ENCODE measurements at places on chromosomes 3 and 15. TPM values are rescaled to one million over a fixed set of nuclear protein-coding genes. Genes with fewer than 3 reads are reported as not detected.

PRSS50 gene
- total RNA-seq: 0.35 TPM

- no peaks in the 10 kb centered on the region for H3K4me1 ChIP-seq
- H3K27ac ChIP-seq: no peak overlapping the region
- H3K4me3 ChIP-seq: no peak overlapping the region
- H3K36me3 ChIP-seq: no peaks in the 10 kb centered on the region
- no peaks in the 10 kb centered on the region for H3K27me3 ChIP-seq
Measured at GRCh38 chr3:172210355-172210754, 171.0 kb downstream of the FNDC3B start.

DNA sequence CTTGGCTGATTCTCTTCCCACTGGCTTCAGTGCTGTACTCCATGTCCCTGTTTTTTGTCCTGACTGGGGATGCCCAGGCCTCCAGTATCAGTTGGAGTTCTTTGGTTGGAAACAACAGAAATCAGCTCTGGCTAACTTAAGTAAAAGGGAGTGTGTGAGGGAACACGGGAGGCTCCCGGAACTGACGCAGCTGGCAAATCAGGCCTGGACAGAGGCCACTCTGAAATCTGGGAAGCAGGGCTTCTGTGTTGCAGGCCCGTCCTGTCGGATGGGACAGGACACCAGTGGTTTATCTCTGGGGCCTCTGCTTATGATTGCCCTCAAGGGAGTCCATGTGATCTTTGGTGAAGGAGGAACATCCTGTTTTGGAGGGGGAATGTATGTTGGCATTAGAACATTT lies 124.3 kb downstream of the CHCHD6 start:
- no peaks in the 10 kb centered on the region for H3K27me3 ChIP-seq
- H3K4me3 ChIP-seq: no peak overlapping the region
- no peaks in the 10 kb centered on the region for H3K4me1 ChIP-seq
- no peak overlapping the region for H3K27ac ChIP-seq
- no peaks in the 10 kb centered on the region for H3K36me3 ChIP-seq
- DNase-seq: no peak

APOD gene
- total RNA-seq: 24.4 TPM

DNA sequence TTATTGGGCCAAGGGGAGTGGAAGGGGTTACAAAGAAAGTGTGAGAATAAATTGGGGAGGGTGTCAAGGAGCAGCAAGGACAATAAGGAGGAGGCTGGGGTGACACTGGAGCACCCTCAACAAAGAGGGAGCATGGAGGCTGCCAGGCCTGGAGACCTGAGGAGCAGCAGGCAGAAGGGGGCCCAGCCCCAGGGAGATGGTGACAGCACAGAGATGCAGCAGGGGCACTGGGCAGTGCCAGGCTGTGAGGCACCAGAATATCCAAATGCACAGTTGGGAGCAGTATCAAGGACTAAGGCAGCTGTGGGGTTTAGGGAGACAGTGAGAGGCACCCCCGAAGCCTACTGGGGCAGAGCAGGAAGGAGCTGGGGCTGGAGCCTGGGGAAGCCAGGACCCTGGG lies 19.4 kb upstream of the ALAS1 start:
- H3K27me3 ChIP-seq: no peaks in the 10 kb centered on the region
- H3K4me1 ChIP-seq: no peaks in the 10 kb centered on the region
- DNase-seq: no peak

USP50 gene
- 1.1 TPM for total RNA-seq

GRCh38 chr3:116093374-116093773 lies 351.9 kb downstream of the LSAMP start:
- H3K27ac ChIP-seq: no peak overlapping the region
- no peaks in the 10 kb centered on the region for H3K27me3 ChIP-seq
- no peak for DNase-seq
- no peaks in the 10 kb centered on the region for H3K4me1 ChIP-seq
- no peaks in the 10 kb centered on the region for H3K36me3 ChIP-seq
- H3K4me3 ChIP-seq: no peak overlapping the region

GRCh38 chr3:52228751-52229291 lies 3.4 kb upstream of the TLR9 start:
- DNase-seq: no peak
- H3K36me3 ChIP-seq: peaks cover 19% of the 10 kb centered on the region
- no peak overlapping the region for H3K27ac ChIP-seq
- H3K4me1 ChIP-seq: no peaks in the 10 kb centered on the region
- H3K27me3 ChIP-seq: no peaks in the 10 kb centered on the region
- no peak overlapping the region for H3K4me3 ChIP-seq

DNA sequence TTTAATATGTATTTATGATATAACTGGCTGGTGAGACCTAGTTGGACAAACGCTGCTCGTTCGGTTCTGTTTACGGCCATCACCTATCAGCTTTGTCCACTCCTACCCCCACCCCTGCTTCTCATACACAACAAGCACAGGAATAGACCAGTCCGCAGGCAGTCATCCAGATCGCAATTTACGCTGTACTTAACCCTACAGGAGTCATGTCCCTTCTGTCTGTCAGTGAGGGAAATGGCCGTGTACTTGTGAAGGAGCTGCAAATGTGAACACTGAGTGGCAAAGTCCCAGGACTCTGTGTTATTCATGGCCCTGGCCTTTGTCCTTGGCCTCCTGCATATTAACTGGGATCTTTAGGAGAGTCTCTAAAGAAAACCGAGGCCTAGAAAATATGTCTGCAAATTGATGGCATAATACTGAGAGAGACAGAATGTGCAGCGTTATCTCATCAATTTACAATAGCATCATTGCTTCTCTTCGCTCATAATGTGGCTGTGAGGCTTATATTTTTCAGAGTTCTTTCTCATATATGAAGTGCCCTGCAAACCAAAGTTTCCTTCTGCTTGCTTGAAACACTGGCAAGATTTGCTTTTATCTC lies 7.2 kb upstream of the ABHD10 start:
- no peaks in the 10 kb centered on the region for H3K36me3 ChIP-seq
- no peaks in the 10 kb centered on the region for H3K27me3 ChIP-seq
- peak overlapping the region; percentile 77 for H3K27ac ChIP-seq
- no peak overlapping the region for H3K4me3 ChIP-seq

CISH gene
- total RNA-seq: 30.8 TPM

DNA sequence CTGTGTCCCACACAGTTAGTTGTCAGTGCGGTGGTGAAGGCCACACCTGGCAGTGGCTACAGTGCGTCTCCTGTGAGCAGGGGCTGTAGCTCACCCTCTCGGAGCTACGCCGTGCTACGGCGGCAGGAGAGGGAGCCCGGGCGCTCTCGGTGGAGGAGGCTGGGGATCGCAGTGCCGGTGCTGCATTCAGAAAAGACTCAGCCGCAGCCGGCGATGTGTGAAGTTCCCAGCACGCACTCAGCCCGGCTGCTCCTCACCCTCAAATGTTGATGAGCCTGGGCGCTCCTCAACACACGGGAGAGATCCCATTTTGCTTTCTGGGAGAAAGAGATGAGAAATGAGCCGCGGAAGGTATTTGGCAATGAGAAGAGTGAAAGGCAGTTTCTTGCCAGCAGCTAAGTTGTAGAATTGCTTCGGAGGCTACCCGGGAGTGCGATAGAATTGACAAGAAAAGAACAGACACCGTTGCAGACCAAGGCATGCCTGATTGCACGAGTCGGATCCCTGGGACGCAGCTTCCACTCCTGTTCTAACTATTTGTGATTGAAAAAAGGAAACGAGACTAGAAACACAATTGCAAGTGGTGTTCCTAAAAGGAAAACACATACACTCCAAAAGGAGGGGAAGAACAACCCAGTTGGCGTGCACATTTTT lies at the start of gene UNC13C:
UNC13C (plus strand) TSS at position 189 of the 654 bp plus-strand sequence. CDS start 34,463 bp downstream, outside the sequence.
- H3K27ac ChIP-seq: no peak within 1 kb of the TSS
- H3K27me3 ChIP-seq: peaks cover 3% of the 10 kb centered on the region
- H3K4me3 ChIP-seq: peak within 1 kb of the TSS; percentile 48

BFSP2 gene
- total RNA-seq: 0.41 TPM

GRCh38 chr15:68318931-68319909 lies 41.7 kb downstream of the FEM1B start:
- no peak overlapping the region for H3K4me3 ChIP-seq
- H3K27me3 ChIP-seq: no peaks in the 10 kb centered on the region
- no peaks in the 10 kb centered on the region for H3K36me3 ChIP-seq
- DNase-seq: no peak
- no peaks in the 10 kb centered on the region for H3K4me1 ChIP-seq

- H3K27ac ChIP-seq: no peak overlapping the region
- DNase-seq: no peak
- H3K4me1 ChIP-seq: no peaks in the 10 kb centered on the region
- no peak overlapping the region for H3K4me3 ChIP-seq
- no peaks in the 10 kb centered on the region for H3K27me3 ChIP-seq
Measured at GRCh38 chr15:76916369-76916768, 11.2 kb upstream of the SCAPER start.

GOLGA8K gene
- 1.6 TPM for total RNA-seq

GRCh38 chr3:11238880-11239279 lies 33.3 kb upstream of the ATG7 start:
- H3K27ac ChIP-seq: no peak overlapping the region
- H3K36me3 ChIP-seq: no peaks in the 10 kb centered on the region
- H3K4me3 ChIP-seq: no peak overlapping the region
- DNase-seq: no peak
- H3K27me3 ChIP-seq: no peaks in the 10 kb centered on the region

- H3K4me1 ChIP-seq: peaks cover 3% of the 10 kb centered on the region
- H3K27me3 ChIP-seq: no peaks in the 10 kb centered on the region
- no peak overlapping the region for H3K4me3 ChIP-seq
Measured at GRCh38 chr3:42535981-42536784, 33.7 kb downstream of the VIPR1 start.

DNA sequence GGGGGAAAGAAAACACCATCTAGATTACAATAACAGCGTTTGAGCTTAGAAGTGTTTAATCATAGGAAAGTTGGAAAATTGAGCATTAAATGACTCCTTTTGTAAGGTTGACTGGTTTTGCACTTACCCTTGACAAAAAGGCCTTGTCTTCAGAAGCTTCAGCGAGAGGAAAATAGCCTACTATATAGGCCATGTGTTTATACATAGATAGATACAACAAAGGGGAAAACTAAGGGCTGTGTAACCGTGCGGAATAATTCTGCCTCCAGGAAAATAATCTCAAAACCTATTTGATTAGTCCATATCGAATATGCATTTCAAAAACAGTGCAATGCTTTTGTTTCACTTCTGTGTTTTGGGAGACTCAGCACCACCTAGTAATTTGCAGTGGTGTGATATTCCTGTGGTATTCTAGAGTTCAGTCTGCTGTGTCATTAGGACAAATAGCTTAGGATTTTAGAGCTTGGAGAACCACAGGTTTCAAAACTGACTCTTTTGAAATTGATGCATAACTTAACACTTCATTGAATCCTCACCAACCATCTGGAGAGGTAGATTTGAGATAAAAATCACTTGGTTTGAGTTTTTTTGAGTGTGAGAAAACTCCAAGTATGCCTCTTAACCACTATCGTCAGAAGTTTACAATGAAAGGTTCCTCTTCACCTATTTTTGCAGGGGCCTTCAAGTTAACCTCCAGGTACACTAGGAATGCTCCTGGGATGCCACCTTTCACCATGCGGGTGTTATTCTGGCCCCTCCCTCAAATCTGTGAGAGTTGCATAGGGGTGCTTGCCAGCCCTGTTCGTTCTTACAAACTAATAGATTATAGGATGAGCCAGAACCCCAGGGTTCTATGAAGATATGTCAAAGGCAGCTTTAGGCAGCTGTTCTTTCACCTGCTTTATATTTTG lies 1.9 kb downstream of the ARHGAP31 start:
- peaks cover 16% of the 10 kb centered on the region for H3K4me1 ChIP-seq
- peak overlapping the region; percentile 51 for H3K4me3 ChIP-seq
- no peaks in the 10 kb centered on the region for H3K27me3 ChIP-seq
- H3K36me3 ChIP-seq: no peaks in the 10 kb centered on the region

SLCO2A1 gene
- 169 TPM for total RNA-seq

GRCh38 chr3:89364314-89364713 lies 256.9 kb downstream of the EPHA3 start:
- no peaks in the 10 kb centered on the region for H3K4me1 ChIP-seq
- H3K4me3 ChIP-seq: no peak overlapping the region
- no peaks in the 10 kb centered on the region for H3K36me3 ChIP-seq
- H3K27ac ChIP-seq: no peak overlapping the region
- no peaks in the 10 kb centered on the region for H3K27me3 ChIP-seq

- H3K36me3 ChIP-seq: no peaks in the 10 kb centered on the region
- H3K27me3 ChIP-seq: no peaks in the 10 kb centered on the region
- H3K4me3 ChIP-seq: no peak overlapping the region
- H3K27ac ChIP-seq: no peak overlapping the region
- no peak for DNase-seq
Measured at GRCh38 chr15:100124936-100125335, 216.8 kb downstream of the ADAMTS17 start.

- H3K4me3 ChIP-seq: no peak overlapping the region
- H3K27me3 ChIP-seq: no peaks in the 10 kb centered on the region
- DNase-seq: no peak
- H3K4me1 ChIP-seq: no peaks in the 10 kb centered on the region
- no peak overlapping the region for H3K27ac ChIP-seq
- no peaks in the 10 kb centered on the region for H3K36me3 ChIP-seq
Measured at GRCh38 chr3:34352778-34353331, 554.4 kb downstream of the PDCD6IP start.

DNA sequence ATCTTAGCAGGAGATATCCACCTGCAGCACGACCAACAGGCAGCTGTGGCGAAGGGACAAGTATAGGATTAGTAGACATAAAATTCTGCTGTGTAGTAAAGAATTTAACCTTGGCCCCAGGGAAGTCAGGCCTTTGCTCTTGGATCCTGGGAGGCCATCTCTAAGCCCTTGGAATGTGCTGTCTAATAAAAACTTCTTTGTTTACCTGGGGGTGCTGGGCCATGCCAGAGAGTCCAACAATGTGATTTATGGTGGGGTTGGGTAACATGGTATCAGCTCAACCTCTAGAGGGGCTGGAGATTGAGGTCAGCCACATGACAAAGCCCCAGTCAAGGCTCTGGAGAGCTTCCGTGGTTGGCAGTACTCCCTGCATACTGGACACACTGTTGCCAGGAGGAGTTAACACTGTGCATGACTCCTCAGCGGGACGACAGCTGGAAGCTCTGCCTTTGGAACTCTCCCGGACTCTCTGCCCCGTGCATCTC lies 52.4 kb downstream of the HEG1 start:
- no peaks in the 10 kb centered on the region for H3K27me3 ChIP-seq
- peaks cover 11% of the 10 kb centered on the region for H3K4me1 ChIP-seq
- no peak overlapping the region for H3K4me3 ChIP-seq
- H3K27ac ChIP-seq: no peak overlapping the region
- peak; percentile 82 for DNase-seq

DNA sequence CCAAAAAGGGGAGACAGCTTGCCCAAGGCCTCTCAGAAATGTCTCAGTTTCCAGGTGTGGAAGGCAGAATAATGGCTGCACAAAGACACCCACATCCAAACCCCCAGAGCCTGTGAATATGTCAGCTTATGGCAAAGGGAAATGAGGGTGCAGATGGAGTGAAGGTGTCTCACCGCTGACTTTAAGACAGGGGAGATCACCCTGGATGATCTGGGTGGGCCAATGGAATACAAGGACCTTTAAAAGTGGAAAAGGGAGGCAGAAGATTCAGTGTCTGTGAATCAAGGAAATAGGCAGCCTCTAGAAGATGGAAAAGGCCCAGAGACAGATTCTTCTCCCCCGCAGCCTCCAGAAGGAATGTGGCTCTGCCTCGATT lies 48.8 kb upstream of the ATP2B2 start:
- H3K27ac ChIP-seq: no peak overlapping the region
- H3K4me1 ChIP-seq: no peaks in the 10 kb centered on the region
- H3K36me3 ChIP-seq: no peaks in the 10 kb centered on the region
- H3K4me3 ChIP-seq: no peak overlapping the region

- H3K4me1 ChIP-seq: no peaks in the 10 kb centered on the region
- no peaks in the 10 kb centered on the region for H3K36me3 ChIP-seq
Measured at GRCh38 chr3:20380295-20380694, 194.3 kb upstream of the SGO1 start.

GRCh38 chr3:150877303-150877702 lies 27.9 kb downstream of the MINDY4B start:
- no peaks in the 10 kb centered on the region for H3K27me3 ChIP-seq
- no peak overlapping the region for H3K4me3 ChIP-seq
- no peaks in the 10 kb centered on the region for H3K36me3 ChIP-seq
- no peak for DNase-seq
- no peak overlapping the region for H3K27ac ChIP-seq

GRCh38 chr3:66353530-66353929 lies 132.7 kb downstream of the SLC25A26 start:
- DNase-seq: no peak
- no peak overlapping the region for H3K4me3 ChIP-seq
- H3K36me3 ChIP-seq: no peaks in the 10 kb centered on the region
